ENCODE measurements at places on chromosomes 7 and 10.
A peak's percentile ranks its signal among the peaks of the same experiment; 100 is the strongest.

GRCh38 chr10:122639801-122640200, 59.8 kb downstream of the C10orf120 start:
- DNase-seq = no peak

DNA sequence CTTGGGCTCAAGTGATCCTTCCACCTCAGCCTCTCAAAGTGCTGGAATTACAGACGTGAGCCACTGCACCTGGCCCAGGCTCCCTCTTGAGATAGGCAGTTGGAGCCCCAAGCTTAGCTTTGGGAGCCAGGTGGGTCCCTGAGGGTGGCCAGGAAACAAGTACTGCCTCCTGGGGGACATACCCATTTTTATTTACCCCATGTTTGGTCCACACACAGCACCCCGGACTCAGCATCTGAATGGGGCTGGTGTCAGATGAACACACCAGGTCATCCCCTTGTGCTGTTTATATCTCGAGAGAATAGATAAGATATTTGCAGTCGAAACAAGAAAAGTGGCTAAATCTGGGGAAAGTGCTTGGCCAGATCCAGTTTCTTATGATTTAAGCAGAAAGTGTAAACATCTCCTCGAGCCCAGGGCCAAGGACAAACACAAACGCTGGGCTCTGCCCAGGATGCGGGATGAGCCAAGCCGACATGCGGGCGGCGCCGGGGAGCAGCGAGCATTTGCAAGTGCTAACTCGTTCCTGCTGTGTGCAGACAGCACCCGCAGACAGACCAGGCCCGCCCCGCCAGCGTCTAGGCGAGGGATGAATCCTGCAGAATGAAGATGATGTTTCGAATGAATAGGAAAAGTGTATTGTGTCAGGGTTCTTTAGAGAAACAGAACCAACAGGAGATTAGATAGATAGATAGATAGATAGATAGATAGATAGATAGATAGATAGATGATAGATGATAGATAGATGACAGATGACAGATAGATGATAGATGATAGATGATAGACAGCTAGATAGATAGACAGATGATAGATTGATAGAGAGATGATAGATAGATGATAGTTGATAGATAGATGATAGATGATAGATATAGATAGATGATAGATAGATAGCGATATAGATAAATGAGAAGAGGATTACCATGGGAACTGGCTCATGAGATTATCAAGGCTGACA, 44.4 kb upstream of the OCM2 start:
- DNase-seq = no peak

- no peak for DNase-seq
Measured at GRCh38 chr10:123865350-123865749, 26.3 kb downstream of the CPXM2 start.

GRCh38 chr7:49264530-49264929, 340.2 kb downstream of the CDC14C start:
- DNase-seq = no peak

- DNase-seq = no peak
Measured at GRCh38 chr10:98134117-98134430, 383 bp upstream of the R3HCC1L start.

- no peak for DNase-seq
Measured at GRCh38 chr7:69465262-69465661, 133.0 kb upstream of the AUTS2 start.

- no peak for DNase-seq
Measured at GRCh38 chr10:104617831-104618230, 23.3 kb upstream of the SORCS3 start.

GRCh38 chr10:103089493-103089892, 103.6 kb downstream of the NT5C2 start:
- no peak for DNase-seq

- DNase-seq = no peak
Measured at GRCh38 chr10:123651421-123652047, 14.6 kb upstream of the GPR26 start.

DNA sequence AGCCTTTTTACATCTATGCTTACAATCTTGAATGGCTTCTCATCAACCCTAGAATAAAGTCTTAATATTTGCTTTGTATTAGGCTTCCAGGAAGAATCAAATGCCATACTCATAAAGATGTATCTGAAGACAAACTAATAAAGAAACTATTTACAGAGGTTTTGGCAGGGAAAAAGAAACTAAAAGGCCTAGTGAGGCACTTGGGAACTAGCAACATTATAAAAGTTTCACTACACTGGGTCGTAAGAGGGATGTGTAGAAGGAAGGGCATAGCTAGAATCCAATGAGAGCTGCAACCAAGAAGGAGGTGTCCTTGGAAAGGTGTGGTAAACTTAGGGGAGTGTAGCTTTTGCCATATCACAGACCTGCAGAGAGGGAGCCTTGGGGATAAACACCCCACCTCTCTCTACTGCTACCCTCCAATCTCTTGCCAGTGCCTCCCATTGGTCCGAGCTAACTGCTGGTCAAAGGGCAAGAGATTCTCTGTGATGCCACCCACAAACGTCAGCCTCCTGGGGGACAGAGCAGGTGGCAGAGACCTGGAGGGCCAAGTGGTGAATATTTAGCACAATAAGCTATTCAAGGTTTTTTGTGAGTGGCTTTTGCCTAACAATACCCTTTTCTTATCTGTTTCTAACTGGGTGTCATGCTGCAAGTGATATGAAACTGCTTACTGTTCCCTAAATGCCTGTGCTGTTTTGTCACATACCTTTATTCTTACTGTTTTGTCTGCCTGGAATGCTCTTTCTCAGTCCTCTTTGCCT, 60.7 kb downstream of the CPED1 start:
- no peak for DNase-seq

DNA sequence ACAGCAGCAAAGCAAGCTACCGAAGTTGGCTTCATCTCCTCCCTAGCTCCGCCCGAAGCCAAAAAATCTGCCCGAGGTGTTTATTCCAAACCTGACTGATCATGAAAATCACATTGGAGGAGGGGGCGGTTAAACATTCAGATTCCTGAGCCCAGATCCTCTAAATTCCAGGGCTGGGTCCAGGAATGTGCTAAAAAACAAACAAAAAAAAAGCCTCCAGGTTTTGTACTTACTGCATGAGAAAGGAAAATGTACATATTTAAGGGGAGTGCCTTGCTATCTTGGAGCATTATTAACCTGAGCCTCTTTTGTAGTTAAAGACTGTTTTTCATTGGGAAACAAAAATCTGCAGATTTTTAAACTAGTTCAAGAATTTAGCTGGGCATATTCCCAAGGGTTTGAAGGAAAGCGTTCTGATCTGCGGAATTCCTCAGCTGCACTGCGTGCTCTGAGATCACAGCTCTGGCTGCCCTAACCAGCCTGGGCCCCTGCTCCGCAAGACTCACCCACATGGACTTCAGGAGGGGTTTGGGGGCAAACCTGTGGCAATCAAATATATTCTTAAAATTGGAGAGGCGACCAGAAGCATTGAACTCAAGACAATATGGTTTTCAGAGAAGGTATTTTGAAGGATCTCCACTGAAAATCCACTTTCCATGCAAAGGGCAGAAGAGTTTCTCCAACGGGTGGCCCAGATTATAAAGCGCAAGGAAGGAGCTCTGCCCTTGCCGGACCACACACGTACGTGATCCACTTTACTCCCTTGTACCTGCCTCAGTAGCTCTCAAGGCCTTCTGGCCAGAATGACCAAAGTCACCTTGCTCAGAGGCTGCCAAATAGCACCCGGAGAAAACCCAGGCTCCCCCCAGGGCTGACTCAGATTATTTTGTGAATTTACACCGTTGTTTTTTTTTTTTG, 10.0 kb upstream of the TNS3 start:
- DNase-seq = peak; percentile 92

DNA sequence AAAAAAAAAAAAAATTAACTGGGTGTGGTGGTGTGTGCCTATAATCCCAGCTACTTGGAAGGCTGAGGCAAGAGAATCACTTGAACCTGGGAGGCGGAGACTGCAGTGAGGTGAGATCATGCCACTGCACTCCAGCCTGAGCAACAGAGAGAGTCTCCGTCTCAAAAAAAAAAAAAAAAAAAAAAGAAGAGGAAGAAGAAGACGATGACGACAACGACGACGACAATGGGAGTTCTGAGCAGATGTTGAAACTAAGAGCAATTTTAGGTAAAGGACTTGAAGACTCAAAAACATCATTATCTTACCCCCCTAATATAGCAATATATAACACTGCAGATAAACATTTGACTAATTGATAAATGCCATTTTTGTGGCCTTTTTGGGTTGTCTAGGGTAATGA, 39.5 kb upstream of the PPP1R17 start:
- DNase-seq = no peak

- no peak for DNase-seq
Measured at GRCh38 chr7:37409461-37409860, 39.2 kb downstream of the ELMO1 start.

- no peak for DNase-seq
Measured at GRCh38 chr7:88095-88926, 104.1 kb upstream of the FAM20C start.

- DNase-seq = no peak
Measured at GRCh38 chr7:124171068-124171467, 138.2 kb upstream of the TMEM229A start.

DNA sequence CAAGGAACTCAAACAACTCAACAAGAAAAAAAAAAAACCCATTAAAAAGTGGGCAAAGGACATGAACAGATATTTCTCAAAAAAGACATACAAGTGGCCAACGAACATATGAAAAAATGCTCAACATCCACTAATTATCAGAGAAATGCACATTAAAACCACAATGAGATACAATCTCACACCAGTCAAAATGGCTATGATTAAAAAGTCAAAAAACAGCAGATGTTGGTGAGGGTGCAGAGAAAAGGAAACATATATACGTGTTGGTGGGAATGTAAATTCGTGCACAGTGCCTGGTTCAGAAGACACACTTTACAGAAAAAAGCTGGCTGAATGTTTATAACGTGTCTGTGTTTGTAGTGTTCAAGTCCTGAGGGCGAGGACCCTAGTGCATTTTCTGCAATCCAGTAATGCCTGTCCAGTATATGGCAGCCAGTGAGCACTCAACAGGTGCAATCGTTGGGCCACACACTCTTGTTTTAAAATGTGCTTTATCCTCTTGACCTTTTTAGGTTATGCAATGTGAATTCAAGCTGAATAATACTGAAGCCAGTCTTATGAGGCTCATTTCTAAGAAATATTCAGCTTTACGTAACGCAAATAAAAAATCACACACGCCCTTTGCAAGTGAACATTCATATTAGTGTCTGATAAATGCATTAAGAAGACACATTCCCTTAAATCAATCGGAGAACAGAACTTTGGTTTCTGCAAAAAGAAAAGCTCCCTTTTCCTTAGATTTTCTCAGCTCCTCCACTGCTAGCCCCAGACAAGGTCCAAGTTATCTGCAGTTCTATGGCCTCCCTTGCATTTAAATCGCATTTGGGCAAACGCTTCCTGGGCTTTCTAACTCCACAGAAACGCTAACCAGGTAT, 813 bp upstream of the MTURN start:
- DNase-seq = no peak

DNA sequence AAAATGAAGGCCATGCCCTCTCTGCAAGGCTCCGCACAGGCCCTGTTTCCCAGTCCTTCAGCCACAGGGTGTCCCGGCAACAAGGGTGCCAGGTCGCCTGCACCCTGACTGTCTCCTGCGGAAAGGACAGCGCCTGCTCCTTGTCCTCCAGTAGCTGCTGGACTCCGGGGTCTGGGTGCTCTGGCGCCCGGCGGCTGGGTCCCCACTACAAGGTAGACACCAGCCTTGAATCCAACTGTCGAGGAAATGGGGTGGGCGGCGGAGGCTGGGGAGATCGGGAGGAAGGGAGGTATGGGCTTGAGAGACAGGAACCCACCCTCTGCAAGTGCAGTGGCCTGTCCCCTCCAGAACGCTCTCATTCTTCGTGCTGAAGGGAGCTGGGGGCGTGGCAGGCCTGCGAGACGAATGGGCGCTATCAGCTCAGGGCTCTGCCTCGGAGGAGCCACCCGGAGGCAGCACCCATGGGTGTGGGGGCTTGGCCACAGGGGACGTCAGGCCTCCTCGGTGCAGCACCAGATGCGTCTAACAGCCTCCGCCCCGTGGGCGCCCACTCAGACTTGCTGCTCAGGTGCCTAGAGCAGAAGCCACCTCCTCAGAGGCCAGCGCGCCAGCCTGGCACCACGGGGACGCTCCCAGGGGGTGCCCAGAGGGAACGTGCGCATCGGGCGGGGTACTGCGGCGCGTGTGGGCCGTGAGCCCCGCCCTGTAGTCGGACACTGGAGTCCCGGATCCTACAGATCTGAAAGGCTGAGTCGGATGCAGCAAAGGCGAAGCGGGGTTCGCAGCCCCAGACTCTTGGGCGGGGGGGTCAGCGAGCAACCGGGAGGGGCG, 15.6 kb downstream of the ADAM8 start:
- DNase-seq = peak; percentile 38

GRCh38 chr7:155278921-155279320, 18.8 kb upstream of the INSIG1 start:
- DNase-seq = no peak

GRCh38 chr7:120218712-120219111, 54.3 kb upstream of the KCND2 start:
- DNase-seq = no peak

GRCh38 chr7:45122975-45123860, 11.7 kb upstream of the TBRG4 start:
- no peak for DNase-seq

- no peak for DNase-seq
Measured at GRCh38 chr10:132103116-132103910, 37.6 kb downstream of the JAKMIP3 start.

DNA sequence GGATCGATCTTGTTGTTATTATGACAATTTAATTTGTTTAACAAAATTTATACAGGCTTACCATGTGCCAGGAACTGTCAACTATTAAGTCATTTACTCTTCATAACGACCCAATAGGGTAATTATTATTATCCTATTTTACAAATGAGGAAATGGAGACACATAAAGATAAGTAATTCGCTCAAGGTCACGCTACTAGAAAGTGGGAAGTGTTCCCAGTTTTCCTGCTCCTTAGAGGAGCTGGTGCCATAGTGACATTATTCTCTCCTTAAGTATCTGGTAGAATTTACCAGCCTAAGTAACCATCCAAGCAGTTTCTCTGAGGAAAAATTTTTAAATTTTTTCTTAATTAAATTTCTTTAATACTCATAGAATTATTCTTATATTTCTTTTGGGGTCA, 360.9 kb upstream of the RNF32 start:
- no peak for DNase-seq

- DNase-seq = no peak
Measured at GRCh38 chr7:5333121-5334045, 50.6 kb downstream of the SLC29A4 start.

GRCh38 chr10:9922126-9922870, 1095.4 kb upstream of the CELF2 start:
- DNase-seq = no peak

GRCh38 chr10:125123476-125124114, 36.8 kb downstream of the CTBP2 start:
- DNase-seq = peak; percentile 57
